Kidney glomerular epithelial cell (primary cell): ENCODE measurements at places on chromosomes 12 and 14.

- DNase-seq, result peak; percentile 29
Observed at GRCh38 chr14:68544081-68544892, 248.6 kb downstream of the ZFP36L1 start.

- DNase-seq, result no peak
Observed at GRCh38 chr12:110649341-110649847, 35.5 kb downstream of the TCTN1 start.

GRCh38 chr12:13211859-13212664, 15.5 kb downstream of the EMP1 start:
- DNase-seq, result peak; percentile 57

DNA sequence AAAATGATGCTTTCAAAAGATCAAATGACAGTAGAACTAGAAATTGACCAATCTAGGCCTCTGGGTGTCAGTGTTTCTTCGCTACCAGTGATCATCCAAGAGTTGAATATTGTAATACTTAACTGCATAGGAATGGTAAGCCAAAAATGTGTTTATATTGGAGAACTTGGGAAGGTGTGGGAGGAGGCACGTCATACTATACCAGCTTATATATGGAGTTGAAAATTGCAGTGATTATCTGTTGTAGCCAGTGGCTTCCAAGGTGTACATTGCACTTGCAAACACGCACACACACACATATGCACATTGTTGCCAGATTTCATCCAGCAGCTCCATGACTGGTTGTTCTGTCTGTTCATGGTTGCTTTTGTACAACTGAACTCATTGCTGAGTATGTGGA, 36.1 kb downstream of the EID3 start:
- no peak for DNase-seq

GRCh38 chr14:90454041-90455000, 57.5 kb downstream of the CALM1 start:
- peak; percentile 64 for DNase-seq

GRCh38 chr12:71626098-71626497, 37.5 kb downstream of the ZFC3H1 start:
- no peak for DNase-seq

DNA sequence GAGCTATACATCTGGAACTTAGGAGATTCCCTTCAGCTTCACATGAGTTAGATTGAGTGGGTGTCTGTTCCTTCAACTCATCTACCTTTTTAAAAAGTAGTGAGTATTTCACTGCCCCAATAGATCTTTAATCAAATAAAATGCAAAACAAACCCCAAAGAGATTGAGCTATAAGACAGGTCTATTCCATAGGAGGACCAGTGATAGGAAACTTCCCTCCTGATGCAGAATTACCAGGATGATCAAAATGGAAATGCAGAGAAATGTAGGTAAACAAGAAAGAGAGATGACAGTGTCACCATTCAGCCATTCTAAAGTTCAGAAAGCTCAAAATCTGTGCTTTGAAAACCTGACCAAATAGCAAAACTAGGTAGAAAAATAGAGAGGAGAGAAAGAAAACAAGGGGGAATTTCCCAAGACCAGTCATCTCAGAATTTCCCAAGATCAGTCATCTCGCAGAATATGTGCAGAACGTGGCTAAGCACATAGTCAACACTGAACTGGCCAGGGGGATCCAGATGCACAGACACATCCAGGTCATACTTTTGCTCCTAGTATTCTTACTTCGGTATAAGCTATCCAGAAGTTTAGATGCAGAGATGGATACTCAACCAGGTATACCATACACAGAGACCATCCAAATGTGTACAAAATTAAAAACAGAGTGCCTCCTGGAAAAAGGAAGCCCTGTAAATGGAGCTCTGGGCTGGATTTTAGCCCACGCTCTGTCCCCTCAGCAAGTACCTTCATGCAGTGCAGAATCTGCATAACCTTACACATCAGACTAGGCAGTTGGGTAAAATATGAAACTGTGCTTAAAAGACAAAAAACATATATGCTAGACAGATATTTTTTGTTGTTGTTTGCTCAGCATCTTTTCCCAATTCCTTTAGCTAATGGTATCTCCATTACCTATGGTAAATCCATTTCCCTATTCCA, 27.4 kb downstream of the SLC41A2 start:
- peak; percentile 78 for DNase-seq

DNA sequence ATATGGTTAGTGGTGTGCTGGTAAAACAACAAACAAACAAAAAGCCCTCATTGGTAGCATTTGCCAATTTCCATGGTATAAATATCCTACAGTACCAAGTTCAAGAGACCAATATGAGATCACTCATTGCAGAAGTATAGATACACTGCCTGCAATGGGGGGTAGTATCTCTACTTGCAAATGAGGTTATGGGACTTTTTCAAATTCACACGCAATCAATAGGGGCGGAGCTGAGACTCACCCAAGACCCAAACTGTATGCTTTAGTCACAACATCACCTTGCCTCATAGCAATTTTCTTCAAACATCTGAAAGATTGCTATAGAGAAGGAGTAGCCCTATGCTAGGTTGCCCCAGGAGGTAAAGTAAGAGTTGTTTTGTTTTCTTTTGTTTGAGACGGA, 93.7 kb downstream of the VCPKMT start:
- no peak for DNase-seq

- no peak for DNase-seq
Observed at GRCh38 chr14:75066691-75067090, 2.8 kb upstream of the ZC2HC1C start.

DNA sequence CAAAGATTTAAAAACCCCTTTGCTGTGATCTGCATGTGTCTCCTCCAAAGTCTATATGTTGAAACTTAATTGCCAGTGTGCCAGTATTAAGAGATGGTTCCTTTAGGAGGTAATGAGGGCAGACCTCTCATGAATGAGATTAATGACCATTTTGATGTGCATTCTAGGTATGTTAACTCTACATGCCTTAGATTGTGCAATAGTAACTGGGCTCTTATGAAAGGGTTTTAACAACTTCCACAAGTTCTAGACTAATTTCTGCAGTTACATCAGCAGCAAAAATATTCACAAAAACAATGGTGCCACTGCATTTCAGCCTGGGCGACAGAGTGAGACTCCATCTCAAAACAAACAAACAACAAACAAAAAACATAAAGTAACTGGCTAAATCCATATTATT, 3.8 kb upstream of the TAS2R10 start:
- DNase-seq, result no peak

DNA sequence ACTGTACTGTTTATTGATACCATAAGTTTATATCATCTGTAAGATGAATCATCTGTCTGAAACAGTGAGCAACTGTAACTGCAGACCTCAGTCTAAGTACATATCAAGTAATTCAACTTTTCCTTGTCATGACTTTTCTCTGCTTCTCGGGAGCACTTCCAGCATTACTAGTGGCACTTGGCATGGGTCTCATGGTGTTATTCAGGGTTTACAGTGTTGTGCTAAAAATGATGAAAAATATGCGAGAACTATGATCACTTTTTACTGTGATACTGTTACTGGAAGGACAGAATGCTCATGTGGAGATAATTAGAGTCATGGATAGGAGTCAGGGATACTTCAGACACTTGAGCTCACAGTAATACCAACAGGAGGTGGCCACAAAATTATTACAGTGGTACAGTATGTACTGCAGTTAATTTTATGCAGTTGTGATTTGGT, 8.3 kb downstream of the KTN1 start:
- DNase-seq, result no peak

GRCh38 chr12:121494093-121494787, 86.6 kb downstream of the KDM2B start:
- no peak for DNase-seq

DNA sequence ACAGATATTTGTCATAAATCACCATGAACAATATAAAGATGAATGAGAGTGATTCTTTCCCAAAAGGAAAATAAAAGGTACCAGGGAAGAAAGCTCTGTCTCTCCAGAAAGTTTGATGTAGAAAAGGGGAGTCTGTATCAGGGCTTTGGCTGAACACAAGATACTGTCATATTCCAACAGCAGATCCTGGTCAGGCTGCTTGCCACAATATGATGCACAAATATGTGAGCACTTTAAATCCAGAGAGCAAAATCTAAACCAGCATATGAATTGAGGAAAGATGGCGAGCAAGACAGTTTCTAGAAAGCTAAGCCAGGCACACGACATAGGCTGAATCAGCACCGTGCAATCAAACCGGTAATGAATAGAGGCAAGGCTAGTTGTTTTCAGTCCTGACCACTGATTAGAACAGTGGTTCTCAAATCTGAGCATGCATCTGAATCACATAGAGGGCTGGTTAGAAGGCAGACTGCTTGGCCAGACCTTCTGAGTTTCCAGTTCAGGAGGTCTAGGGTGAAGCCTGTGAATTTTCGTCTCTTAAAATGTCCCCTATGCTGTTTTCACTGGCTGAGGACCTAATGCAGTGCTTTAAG, 60.7 kb downstream of the PLCZ1 start:
- DNase-seq, result no peak

GRCh38 chr14:91291786-91292405, 47.4 kb upstream of the GPR68 start:
- no peak for DNase-seq

DNA sequence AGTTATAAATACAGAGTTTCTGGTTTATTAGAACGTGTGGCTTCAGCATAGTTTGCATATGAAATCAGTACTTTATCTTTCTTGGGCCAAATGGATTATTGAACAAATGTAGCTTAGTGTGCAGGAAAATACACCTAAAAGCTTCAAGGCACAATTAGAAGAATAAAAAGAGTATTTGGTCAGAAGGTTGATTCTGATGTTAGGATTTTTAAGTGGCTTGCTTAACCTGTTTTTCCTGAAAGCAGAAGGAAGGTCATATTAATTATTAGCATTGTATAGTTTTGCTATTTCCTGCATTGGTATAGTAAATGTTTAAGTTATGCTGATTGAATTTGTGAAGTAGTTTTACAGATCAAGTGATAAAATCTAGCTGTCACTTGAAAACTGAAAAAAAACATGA, 31.0 kb upstream of the GNS start:
- DNase-seq, result no peak
